ENCODE measurements at places on chromosomes 13 and 19.

- DNase-seq: no peak
These were observed at the start of gene TEX26 for GRCh38 chr13:30932481-30933353. Gene TEX26, plus strand, starts transcription at chr13:30932656. Its CDS starts 60 bp downstream, at chr13:30932716.

- no peak for DNase-seq
These were observed 109.2 kb upstream of the SLC7A1 start for GRCh38 chr13:29704648-29705047.

GRCh38 chr19:5123646-5124045 is 154.7 kb downstream of the KDM4B start:
- no peak for DNase-seq

DNA sequence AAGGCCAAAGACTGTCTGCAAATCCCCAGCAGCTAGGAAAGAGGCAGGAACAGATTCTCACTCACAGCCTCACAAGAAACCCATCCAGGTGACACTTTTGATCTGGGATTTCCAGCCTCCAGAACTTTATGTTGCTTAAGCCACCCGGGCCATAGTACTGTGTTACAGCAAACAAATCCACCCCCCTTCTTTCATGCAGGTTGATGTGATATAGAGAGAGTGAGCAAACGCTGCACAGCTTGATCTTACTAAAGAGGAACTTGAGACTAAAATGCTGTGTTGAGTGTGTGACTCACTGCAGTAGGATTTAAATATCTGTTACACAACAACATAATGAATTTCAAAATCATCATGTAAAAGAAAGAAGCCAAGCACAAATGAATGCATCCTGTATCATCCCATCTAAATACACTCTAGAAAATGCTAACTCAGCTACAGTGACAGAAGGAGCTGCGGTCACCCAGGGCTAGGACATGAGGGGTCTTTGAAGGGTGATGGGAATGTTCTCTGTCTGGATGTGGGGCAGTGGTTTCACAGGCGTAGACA is 32.2 kb downstream of the RCBTB2 start:
- no peak for DNase-seq
